Amygdala (tissue), 56 donors: ENCODE measurements at places on chromosomes 7 and 10.

DNA sequence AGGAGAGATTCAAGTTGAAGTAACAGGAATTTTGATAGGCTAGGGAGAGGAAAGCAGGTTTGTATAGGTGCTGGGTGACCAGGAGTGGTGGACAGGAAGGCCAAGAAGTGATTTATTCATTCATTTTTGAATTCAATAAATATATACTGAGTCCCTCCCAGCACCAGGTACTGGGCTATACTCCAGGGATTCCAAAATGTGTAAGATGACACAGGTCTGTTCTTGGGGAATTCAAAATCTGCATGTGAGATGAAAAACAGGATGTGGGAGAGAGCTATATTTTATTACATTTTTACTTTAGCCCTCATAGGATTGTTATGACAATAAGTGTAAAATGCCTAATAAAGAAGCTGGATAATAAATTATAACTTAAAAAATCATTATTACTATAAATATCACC is 134.9 kb downstream of the ANK3 start:
- no peak for DNase-seq

DNA sequence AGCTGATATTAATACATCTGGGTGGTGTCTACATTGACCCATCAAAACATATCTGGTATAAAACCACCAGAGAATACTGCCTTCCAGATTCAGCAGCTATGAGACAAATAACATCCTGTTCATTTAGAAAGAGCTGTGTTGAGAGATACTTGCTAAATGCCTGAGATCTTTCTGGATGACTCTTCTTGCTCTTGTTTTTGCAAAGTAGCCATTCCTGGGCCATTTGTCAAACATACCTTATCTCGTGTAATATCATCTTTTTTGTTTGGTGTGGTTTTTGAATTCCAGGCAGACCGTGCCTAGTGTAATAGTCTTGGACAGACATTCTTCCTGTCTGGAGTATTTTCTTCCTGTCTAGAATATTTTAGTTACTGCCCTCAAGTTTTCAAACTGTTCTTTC is 74.7 kb upstream of the PRR15 start:
- no peak for DNase-seq

- no peak for DNase-seq
These were observed 180.9 kb downstream of the ADAM12 start for GRCh38 chr10:126207313-126207771.

DNA sequence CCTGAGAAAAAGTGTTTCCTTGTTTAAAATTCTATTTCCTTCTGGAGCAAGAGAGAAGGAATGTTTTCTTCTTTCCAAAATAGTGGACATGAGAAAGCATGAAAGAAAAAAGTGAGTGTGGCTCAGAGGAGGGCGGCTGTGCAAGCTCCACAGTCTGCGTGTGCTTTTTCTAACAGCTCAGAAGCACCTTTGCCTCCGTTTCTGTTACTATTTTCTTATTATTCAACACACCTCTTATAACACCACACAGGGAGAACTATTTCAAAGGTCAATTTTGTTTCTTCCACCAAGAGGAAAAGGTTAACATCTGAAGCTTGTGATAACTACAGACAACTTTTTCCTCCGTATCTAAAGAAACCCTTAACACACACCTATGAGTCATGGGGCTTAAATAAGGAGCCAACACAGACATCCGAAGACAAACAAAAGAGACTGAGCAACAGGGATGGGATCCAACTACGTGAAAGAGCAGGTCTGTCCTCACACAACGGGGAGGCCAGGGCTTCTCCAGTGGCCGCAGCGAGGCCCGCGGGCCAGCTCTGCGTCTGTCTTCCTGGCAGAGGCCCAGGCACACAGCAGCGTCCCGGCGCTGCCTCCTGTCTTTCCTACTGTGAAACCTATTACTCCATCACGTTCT is 36.2 kb upstream of the NCAPG2 start:
- no peak for DNase-seq

DNA sequence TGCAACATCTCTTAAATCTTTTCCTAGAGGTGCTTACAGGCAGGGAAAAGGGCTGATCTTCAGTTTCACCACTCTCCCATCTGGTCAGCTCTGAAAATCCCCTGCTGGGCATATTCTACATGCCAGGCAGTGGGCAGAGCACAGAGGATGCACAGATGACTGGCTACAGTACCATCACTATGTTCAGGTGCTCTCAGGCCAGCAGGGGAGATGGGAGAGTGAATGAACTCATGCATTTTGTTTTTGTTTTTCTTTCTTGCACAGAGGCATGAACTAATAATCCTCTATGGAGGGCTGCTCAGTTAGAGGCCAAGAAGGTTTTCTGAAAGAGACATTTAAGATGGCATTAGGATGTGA is 19.3 kb downstream of the ELMO1 start:
- DNase-seq, result no peak

- DNase-seq, result no peak
These were observed 25.3 kb downstream of the IL2RA start for GRCh38 chr10:6036861-6037321.

DNA sequence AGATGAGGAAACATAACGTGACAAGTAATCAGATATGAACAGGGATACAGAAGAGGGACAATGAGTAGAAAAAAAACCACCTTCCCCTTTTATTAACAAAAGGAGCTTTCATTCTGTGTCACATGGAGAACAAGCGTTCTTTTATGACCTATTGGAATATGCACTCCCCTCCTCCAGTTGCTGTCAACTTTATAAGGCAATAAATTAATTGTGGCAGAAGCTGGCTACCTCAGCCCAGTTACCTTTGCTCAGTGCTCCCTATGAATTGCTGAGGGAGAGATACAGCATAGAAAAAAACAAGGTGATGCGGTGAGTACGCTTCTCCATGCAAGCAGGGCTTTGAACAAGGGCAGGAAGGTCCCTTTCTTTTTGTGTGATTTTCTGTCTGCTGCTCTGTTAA is at the start of gene MGAM2:
Gene MGAM2, plus strand, starts transcription at position 220 of the 400 bp plus-strand sequence. CDS start 5,156 bp downstream, outside the sequence.
- DNase-seq, result no peak

GRCh38 chr7:157253850-157254249 is 83.0 kb upstream of the DNAJB6 start:
- no peak for DNase-seq

DNA sequence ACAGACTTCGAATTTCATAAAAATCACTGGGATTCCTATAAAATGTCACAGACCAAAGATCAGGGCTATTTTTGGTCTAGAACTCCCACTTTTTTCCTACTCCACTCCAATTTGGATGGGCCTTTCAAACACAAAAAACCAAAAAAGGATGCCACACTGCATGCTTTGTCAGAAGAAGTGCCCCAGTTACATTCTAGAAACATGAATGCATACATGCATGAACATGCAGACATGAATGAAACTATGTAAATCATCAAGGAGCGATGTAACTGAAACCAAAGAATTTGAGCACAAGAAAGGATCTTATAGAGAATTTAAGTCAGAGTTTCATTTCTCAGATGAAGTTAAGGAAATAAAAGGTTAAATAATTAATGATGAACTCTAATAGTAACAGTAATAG is 31.8 kb upstream of the FAM133B start:
- no peak for DNase-seq

DNA sequence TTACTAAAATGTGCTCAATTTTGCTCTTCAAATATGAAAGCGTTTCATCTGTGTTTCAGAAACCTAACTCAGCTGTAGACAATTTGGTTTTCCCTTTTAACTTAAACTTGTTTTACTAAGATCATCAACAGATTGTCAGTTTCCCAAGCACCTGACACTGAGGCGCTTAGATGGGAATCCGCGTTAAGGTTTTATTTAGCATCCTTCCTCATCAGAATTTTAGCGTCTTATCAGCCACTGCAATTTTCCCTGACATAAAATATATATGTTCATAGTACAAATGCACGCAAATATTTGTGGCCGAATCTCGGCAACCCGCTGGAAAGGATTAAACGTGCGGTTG is 1.2 kb downstream of the SGCE start:
- no peak for DNase-seq

GRCh38 chr7:36034020-36034419 is 119.0 kb upstream of the EEPD1 start:
- DNase-seq, result no peak
